ENCODE measurements at places on chromosomes 16 and 17. TPM values are rescaled to one million over a fixed set of nuclear protein-coding genes. Genes with fewer than 3 reads are reported as not detected.

The KRTAP4-6 gene
- total RNA-seq = not detected

The CD79B gene
- total RNA-seq = not detected

The CTRB1 gene
- total RNA-seq = 2.7 TPM

The FOXF1 gene
- total RNA-seq = 0.10 TPM

The MYOCD gene
- not detected for total RNA-seq

The GAN gene
- 9.1 TPM for total RNA-seq

The SRCIN1 gene
- total RNA-seq = 12.8 TPM

The SEZ6L2 gene
- total RNA-seq = 70.7 TPM

The CYB561 gene
- 40.1 TPM for total RNA-seq

The GJD3 gene
- 0.33 TPM for total RNA-seq

The TM4SF5 gene
- not detected for total RNA-seq

The UMOD gene
- total RNA-seq = not detected

The RNF157 gene
- 4.0 TPM for total RNA-seq

The TEX14 gene
- total RNA-seq = not detected

The ULK2 gene
- total RNA-seq = 22.8 TPM

The CDH3 gene
- 16.7 TPM for total RNA-seq

The TNP2 gene
- total RNA-seq = not detected
